Fibroblast of skin of right quadriceps (primary cell): ENCODE measurements at places on chromosomes 12 and 14.

DNA sequence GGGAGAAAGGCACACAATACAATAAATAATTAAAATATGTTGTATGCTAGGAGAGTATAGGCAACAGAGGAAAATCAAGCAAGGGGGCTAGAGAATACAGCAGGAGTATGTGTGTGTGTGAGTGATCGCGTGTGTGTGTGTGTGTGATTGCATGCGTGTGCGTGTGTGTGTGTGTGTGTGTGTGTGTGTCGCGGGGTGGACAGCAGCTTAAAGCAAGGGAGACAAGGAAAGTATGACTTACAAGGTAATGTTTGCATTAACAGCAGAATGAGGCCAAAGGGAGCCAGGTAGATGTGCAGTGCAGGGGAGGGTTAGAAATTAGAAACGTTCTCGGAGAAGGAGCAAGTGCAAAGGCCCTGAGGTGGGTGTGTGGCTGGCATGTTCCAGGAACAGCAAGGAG lies 57.4 kb upstream of the KCNA1 start:
- DNase-seq, result no peak

DNA sequence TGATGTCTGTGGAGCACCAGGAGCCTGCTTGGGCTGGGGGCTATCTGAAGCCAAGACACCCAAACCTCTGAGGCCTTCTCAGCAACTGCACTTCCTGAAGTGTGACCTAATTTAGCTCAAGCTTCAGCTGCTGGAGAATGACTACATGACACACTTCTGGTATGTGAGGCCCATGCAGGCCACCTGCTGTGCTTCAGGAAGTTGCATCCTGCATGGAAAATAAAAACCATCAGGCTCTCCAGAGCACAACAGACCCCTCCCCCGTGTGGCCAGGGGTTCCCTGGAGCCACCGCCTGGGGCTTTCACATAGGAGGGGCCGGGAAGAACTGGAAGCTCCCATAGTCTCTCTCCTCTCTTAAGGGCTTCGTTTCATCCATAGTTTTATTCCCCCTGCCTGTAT lies 217.7 kb downstream of the SLC15A4 start:
- DNase-seq, result peak; percentile 44

DNA sequence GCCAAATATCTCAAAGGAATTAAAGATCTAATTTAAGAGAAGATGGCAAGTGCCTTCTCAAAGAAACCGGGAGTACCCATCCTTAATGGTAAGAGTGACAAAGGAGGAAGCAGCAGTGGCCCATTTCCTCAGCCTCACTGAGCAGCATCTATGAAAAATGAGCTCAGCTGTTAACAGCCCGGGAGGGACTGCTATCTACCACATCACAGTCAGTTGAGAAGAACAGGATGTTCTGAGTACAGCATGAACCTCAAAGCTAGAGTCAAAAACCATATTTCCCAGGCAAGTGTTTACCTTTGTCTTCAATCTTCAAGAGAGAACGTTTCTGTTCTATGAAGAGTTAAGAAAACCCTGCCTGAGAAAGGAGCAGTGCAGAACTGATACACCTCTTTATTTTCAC lies 115.0 kb downstream of the BTG1 start:
- DNase-seq, result no peak

DNA sequence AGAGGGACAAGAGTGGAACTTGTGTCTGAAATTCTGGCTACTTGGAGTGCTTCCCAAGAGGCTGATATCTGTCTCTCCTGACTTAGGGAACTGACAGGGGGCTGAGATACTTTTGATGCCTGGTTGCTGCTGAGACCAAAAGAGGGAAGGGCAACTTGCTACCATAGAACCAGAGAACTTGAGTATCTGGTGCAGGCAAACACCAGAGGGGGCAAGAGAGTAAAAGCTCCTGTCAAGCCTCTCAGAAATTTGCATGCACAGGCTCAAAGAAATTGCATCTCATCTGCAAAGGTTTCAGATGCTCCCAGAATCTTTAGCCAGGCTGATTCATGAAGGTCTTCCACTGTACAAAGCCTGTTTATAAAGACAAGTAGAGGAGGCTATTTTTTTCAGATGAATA lies 391.3 kb upstream of the FOXG1 start:
- peak; percentile 26 for DNase-seq

DNA sequence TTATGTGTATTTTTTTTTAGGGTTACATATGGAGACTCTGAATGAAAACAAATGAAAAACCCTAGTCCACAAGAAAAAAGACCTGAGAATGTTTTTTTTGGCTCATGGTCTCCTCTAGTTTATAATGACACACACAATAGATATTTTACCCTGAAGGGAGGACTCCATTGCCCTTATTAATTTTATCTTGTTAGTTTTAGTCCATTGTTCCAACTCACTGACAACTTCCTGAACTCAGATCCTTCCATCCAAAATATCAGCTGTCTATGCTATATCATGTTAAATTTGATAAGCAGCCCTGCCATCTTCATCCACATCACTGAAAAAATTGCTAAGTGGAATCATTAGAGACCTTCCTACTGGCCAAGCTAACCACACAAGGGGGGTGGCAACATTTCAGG lies 232.1 kb downstream of the MON2 start:
- peak; percentile 76 for DNase-seq

DNA sequence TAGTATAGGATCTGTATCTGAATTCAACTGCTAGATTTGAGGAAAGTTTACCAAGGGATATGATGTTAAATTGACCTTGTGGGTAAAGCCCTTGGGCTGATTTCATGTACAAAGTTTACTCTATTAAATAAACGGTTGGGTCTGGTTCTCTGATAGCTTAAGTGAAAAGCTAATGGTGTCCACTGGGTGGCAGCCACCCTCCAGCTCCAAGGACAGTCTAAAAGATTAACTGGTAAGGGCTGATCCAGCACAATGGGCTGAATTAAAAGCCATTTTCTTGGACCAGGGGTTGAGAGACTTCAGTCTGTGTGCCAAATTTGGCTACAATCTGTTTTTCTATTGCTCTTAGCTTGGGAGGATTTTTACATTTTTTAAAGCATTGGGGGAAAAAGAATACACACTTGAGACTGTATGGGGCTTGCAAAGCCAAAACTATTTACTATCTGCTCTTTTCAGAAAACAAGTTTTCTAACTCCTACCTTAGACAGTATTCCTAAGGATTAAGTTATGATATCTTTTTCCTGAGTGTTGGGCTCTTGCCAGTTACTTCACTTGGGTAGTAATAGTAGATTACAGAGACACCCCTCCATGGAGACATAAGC lies 116.5 kb downstream of the GPHN start:
- peak; percentile 45 for DNase-seq

- no peak for DNase-seq
Measured at GRCh38 chr12:92070054-92070863, 75.4 kb downstream of the BTG1 start.

DNA sequence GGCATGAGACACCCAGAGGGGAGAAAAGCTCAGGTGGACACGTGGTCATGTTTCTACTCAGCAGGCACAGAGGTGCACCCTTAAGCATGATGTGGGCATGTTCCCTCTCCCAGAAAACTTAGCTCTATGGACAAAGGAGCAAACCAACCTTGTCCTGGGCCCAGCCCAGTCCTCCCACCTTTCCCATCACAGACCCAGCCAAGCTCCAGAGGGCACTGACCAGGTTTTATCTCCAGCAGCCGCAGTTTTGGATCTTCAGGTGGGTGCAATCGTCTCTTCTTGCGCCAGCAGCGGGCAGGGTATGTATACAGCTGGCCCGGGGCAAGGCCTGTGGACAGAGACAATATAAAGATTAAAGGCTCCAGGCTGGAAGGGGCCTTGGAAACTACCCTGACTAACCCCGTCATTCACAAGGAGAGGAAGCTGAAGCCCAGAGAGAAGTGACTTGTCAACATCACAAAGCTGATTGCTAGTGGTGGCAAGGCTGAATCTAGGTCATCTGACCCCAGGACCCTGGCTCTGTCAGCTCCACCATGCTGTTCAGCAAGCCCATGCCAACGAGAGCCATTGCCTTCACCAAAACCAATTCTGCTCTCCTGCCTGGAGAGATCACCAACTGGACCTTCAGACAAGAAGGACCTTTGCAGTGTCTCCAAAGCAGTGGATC lies 140.7 kb downstream of the DPF3 start:
- no peak for DNase-seq

DNA sequence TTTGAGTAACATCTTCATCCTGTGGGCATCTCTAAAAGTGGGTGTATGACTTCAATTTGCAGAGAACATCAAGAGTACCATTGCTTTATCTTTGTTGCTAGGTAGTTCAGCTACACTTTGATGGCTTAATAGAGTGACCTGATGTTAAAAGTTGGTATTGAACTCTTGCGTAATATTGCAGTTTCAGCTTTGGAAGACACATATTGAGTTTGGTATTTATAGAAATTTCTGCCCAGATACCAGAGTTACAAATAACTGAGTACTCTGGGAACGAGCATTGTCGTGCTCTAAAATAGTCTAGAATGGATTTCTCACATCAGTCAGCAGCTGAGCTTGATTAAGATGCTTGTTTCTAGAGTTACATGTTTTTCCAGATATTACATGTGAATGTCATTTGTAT lies 24.8 kb upstream of the AKAP5 start:
- peak; percentile 32 for DNase-seq

DNA sequence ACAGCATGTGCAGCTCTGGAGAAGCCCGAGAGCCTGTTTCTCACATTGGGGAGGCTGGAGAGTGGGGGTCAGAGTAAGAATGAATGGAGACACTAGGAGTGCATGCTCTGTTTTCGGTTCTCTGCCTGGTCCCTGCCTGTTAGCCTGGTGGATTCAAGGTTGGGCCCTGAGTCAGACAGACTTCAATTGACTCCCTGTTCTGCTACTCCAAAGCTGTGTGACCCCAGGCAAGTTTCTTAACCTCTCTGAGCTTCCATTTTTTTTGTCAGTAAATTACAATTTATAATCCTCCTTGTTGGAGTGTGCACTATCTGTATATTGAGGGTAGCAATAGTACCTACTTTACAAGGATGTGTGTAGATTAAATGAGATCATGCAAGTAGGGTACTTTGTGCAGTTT lies 102.6 kb upstream of the ESRRB start:
- DNase-seq, result no peak

- no peak for DNase-seq
Measured at GRCh38 chr12:45611061-45611460, 118.4 kb upstream of the ARID2 start.

GRCh38 chr12:54373649-54374561 lies 9.6 kb upstream of the GPR84 start:
- DNase-seq, result no peak

GRCh38 chr14:54574528-54574927 lies 7.6 kb downstream of the SAMD4A start:
- DNase-seq, result peak; percentile 43

GRCh38 chr14:40098468-40098867 lies 666.2 kb upstream of the FBXO33 start:
- no peak for DNase-seq

DNA sequence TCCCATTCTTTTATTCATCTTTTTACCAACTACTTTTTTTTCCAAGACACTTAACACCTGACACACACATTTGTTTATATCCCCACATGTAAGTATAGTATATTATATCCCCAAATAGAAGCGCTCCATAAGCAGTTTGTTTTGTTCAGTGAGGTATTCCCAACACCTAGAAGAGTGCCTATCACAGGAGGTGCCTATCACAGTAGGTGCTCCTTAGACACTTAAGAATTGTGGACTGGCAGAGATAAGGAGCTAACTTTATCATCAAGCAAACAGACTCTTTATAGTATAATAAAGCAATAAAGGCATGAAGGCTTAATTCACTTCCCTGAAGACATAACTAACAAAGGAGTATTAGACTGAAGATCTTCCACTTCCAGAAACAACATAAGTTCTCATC lies 29.1 kb downstream of the OSBPL8 start:
- no peak for DNase-seq

- peak; percentile 80 for DNase-seq
Measured at GRCh38 chr14:68692916-68693771, 99.7 kb downstream of the ZFP36L1 start.

GRCh38 chr14:65650826-65651225 lies 238.3 kb downstream of the FUT8 start:
- no peak for DNase-seq

- DNase-seq, result no peak
Measured at GRCh38 chr12:56213878-56214277, 7.8 kb downstream of the RNF41 start.

GRCh38 chr14:105475269-105476096 lies 862 bp downstream of the CRIP2 start:
- DNase-seq, result no peak

DNA sequence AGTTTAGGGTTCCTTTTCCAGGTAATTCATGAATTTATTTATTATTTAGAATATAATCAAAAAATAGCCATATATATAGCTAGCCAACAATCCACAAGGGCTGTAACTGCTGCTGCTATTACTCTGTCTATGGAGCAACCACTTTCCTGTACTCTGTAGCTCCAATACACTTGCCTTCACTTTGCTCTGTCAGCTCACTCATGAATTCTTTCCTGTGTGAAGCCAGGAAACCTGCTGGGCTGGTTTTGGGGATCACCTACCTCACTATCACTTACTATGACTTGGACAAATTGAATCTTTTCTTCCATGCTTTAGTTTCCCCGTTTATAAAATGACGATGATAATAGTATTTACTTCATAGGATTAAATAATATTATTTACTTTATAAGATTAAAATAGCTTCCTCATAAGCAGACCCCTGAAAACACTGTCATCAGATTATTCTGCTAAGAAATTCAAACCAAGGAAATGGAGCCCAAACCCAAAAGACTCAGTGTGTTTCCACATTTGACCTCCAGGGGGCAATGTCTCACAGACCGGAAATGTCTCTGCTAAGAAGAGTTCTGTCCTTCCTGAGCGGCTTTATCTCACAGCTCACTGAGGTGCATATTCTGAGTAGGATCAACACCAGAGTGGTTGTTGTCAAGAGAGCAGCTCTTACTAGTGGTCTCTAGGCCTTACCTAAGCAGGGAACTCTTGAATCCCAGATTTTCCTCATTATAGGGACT lies 457.1 kb downstream of the DAD1 start:
- DNase-seq, result no peak

DNA sequence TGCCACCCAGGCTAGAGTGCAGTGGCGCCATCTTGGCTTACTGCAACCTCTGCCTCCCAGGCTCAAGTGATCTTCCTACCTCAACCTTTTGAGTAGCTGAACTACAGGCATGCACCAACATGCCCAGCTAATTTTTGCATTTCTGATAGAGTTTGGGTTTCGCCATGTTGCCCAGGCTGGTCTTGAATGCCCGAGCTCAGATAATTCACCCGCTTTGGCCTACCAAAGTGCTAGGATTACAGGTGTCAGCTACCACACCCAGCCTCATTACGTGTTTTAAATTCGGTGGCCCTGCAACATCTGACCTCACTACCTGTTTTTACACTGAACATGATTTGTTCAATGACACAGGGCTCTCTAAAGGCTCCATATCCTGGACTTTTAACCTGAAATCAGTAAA lies 22.9 kb upstream of the RDH16 start:
- DNase-seq, result no peak

GRCh38 chr12:120542166-120542565 lies 8.0 kb downstream of the RNF10 start:
- no peak for DNase-seq
